ENCODE measurements at places on chromosomes 6 and 20. TPM values are rescaled to one million over a fixed set of nuclear protein-coding genes. Genes with fewer than 3 reads are reported as not detected.

Gene ID1
- 42.8 TPM for total RNA-seq

Gene ABHD16B
- not detected for total RNA-seq

Gene CENPW
- total RNA-seq: 1.3 TPM

Gene CNKSR3
- total RNA-seq: 26.9 TPM

Gene GINM1
- 54.2 TPM for total RNA-seq

Gene BPIFB1
- total RNA-seq: not detected

Gene MUC22
- total RNA-seq: 0.25 TPM

Gene FOXC1
- total RNA-seq: 6.7 TPM

Gene CST7
- 0.28 TPM for total RNA-seq

Gene IL17F
- not detected for total RNA-seq

Gene SLC35D3
- not detected for total RNA-seq

Gene DEF6
- total RNA-seq: 0.80 TPM

Gene EYS
- total RNA-seq: not detected

Gene BNIP5
- total RNA-seq: not detected

Gene UST
- total RNA-seq: 2.4 TPM

Gene HCK
- total RNA-seq: 4.2 TPM

Gene CASS4
- total RNA-seq: 0.80 TPM

Gene ZDHHC14
- 14.5 TPM for total RNA-seq

Gene PDYN
- not detected for total RNA-seq

Gene RIPPLY2
- not detected for total RNA-seq

Gene NRSN1
- total RNA-seq: not detected

Gene ZBTB9
- total RNA-seq: 4.8 TPM

Gene PI16
- total RNA-seq: 20.9 TPM

Measured in heart right ventricle (tissue), 16 donors.